ENCODE measurements at places on chromosomes 5 and 9.

DNA sequence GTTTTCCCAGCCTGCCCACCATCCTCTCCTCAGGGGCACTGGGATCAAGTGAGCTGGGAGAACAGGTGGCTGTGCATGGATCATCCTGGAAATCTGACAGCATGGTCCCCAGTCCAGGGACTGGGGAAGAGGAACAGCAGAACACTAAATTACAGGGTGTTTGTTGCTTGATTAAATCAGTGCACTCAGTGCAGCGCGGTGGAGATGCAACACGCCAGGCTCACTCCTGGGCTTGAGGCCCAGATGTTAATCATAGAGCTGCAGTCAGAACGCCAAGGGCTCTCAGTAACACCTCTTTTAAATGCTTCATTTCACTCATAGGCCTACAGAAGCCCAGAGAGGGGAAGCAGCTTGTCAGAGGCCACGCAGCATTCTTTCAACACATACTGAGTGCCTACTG is 14.2 kb upstream of the LARP1 start:
- no peak for DNase-seq

DNA sequence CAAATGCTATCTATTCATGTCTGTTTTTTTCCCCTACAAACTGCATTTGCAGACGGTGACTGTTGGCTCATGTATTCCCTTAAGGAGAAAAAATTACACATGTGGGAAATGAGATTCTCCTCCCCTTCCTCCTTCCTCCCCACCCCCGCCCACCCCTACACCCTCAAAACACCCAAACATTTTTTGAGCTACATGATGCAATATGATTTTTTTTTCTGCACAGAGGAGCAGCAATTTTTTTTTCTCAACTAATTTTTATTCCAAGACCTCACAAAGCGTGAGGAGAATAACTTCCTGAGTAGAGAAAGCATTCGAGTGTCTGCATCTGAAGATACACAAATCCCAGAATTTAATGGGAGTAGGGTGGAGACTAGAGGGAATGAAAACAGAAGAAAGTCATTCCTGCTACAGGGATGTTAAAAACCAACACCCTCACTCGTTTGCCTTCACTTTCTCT is 118.1 kb downstream of the PRDM6 start:
- no peak for DNase-seq

DNA sequence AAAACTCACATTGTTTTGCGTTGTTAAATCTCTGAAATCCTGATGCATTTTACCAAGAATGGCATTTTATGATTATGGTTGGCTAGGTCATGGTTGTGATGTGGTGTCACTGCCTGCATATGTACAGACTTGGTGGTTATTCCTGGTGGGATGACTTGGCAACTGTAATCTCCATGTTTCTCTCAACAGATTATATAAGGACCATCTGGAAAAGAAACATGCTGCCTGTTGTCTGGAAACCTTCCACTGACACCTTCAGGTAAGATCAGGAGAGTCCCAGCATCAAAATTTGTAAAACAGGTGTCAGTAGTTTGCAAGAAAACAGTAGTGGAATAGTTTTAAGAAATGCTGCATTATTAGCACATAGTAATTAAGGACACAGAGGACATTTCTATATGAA is 3.0 kb upstream of the ACER2 start:
- no peak for DNase-seq

- DNase-seq: no peak
Observed at GRCh38 chr5:77163453-77163852, 47.0 kb upstream of the PDE8B start.

GRCh38 chr9:133945977-133946753 is 46.0 kb downstream of the VAV2 start:
- no peak for DNase-seq

DNA sequence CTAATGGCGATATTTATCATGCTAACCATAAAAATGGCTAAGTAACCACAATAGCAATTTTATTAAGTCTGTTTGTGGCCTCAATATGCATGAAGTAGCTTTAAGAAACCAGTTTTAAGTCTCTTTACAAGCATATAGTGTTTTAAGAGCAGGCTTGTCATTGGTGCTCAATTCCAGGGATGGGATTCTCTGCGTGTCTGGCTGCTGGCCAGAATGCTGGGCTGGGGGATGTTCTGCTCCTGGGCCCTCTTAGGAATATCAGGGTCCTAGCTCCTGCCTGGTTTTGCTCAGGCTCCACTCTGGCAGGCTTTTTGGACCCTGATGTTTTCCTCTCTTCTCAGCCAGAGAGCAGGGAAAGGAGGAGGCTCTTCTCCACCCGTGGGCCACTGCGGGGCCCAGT is 127.2 kb downstream of the PDE8B start:
- DNase-seq: no peak

DNA sequence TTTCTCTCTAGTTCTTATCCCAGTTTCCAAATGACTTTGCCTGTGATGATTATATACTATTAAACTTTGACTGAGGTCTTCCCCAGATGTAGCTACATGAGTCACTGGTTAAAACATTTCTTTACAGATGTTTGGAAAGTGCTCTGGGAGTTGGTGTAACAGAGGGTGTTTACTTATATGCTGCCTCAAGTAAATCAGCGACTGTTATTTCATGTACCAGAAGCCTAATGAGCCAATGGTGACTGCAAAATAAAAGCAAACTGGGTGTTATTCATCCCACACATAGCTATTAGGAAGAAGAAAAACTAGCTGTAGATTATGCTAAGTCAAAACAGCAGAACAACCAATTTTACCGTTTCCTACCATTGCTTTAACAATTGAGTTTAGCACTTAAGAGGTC is 929.7 kb upstream of the SEMA6A start:
- DNase-seq: no peak

GRCh38 chr9:111431684-111432083 is 52.5 kb downstream of the ECPAS start:
- no peak for DNase-seq

GRCh38 chr5:139662617-139663016 is 14.5 kb downstream of the CXXC5 start:
- no peak for DNase-seq

DNA sequence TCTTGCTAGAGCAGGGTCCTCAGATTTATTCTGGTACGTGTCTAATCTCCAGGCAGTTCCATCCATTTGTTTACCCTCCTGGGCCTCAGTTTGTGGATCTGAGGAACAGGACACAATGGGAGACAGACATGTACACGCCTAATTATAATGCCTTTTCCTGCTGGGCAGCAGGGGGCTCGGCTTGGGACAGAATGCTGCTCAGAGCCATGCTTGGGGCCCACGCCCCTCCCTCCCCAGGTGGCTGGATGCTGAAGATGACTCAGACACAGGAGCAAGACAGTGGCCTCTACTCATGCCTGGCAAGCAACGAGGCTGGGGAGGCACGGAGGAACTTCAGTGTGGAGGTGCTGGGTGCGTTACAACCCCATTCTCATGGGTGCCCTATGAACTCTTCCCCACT is 72.7 kb upstream of the ASS1 start:
- DNase-seq: no peak

DNA sequence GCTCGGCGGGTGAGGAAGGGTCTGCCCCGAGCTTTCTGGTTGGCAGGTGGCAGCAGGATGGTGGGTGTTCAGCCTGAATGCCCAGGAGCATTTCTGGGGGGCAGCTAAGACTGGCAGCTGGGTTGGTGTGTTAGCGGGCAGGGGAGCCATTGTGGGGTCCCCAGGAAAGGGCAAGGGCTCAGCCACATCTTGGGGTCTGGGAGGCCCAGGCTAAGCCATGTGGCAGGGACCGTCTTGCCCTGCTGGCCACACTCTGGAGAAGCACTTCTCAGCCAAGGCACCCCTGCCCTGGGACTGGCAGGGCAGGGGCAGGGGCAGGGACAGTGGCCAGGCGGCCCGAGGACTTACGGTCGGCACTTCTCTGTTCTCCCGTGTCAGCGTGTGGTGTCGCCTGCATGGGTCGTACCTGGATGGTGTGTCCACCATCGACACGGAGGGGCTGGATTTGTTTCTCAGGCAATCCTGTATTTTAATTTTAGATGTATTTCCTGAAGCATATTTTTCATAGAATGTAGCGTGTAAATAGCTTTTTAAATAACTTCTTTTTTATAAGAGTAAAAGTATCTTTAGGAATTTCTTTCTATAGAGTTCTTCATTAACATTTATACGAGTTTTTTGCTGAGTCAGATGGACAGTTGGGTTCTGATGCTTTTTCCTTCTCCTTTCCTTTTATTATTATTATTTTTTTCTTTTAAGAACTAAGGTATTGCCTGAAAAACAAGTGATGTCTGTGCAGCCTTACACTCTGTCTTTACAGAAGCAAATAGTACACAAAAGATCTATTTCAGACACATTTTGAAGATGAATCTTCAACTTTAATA is 102.0 kb downstream of the PHF2 start:
- DNase-seq: no peak

DNA sequence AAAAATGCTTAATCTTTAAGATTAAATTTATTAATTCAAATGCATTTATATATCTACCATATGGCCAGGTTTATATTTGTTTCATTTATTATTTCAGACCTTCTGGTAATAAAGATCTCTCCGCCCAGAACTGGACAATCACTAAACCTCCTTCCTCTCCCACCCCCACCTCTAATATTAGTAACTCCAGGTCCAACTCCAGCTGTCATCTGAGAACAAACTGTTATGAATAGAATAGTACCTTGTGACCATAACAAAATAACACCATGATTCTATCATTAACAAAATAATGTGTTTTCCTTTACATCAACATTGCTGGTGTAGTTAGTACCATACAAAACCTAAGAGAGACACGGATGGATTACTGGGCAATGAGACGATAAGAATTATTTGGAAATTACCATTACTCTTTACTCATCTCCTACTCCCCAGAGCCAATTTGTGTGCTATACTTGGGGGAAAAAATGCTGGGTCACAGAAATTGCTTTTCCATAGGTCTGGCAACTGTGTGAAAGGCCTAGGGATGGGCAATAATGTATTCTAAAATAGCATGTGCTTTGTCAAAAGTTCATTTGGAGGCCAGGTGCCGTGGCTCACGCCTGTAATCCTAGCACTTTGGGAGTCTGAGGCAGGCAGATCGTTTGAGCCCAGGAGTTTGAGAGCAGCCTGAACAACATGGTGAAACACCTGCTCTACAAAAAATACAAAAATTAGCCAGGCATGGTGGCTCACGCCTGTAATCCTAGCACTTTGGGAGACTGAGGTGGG is 186.1 kb downstream of the ENC1 start:
- no peak for DNase-seq

DNA sequence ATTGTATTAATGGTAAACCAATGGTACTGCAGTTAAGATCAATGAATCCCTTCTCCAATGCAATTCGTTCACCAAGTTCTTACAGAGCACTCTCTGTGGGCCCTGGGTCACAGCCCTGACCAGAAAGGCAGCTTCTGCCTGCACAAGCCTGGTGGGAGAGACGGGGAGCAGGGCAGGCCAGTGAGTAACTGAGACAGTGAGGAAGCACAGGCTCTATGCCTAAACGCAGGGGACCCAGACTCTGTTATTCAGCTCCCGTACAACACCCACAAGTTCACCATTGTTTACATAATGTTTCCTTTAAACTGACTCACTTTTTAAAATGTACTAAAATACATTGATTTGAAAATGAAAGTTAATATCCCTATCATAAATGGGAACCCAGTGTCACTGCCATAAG is 40.5 kb upstream of the CTSL start:
- no peak for DNase-seq

DNA sequence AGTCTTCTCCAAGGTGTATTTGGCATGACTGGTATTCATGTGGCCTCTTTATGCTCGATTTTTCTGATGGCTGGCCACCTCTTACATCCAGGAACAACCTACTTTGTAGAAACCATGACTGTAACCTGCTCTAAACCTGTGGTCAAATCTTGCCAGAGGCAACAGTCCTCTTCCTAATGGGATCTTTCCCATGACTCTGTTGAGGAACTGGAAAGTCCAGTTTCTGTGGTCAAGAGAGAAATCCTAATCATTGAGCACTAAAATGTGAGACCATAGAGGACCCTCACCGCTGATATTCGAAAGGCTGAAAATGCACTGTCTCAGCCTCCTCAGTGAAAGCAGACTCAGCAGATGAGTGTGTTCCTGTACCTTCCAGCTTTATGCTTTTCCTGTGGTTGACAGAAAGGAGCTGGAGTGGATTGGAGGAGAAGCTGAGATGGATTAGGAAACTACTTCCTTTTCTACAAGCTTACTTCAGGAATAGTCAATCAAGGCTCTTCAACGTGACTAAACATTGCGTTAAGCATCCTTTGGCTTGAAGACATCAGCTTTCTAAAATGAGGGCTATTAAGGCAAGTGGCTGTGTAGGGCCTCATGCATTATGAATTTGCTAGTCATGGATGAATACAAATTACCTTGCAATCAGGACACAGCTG is 69.7 kb upstream of the DAPK1 start:
- DNase-seq: no peak

GRCh38 chr5:137604348-137605095 is 105.4 kb upstream of the SPOCK1 start:
- no peak for DNase-seq

- no peak for DNase-seq
Observed at GRCh38 chr9:27433631-27434325, 90.3 kb upstream of the IFNK start.

- no peak for DNase-seq
Observed at GRCh38 chr5:144467792-144468191, 297.1 kb downstream of the KCTD16 start.

GRCh38 chr9:133429214-133429613 is 7.0 kb downstream of the ADAMTS13 start:
- DNase-seq: no peak

GRCh38 chr5:111757355-111758283 is 625 bp upstream of the NREP start:
- DNase-seq: peak; percentile 58

DNA sequence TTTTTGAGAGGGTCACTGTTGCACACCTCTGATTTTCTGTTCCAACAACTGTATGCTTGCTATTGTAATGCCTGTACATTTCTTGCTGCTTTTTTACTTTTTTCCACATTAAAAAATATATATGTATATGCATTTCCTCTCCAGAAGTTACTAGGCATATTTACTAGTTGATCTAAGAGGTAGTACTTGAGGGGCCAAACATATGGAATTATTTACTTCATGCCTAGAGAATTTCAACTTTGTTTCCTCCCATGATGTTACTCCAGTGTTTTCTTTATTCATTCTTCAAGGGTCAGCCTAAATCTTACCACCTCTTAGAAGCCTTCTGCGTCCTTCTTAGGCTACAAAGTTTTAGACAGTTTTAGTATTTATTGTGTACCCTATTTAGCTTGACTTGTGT is 122.7 kb downstream of the NMUR2 start:
- no peak for DNase-seq

DNA sequence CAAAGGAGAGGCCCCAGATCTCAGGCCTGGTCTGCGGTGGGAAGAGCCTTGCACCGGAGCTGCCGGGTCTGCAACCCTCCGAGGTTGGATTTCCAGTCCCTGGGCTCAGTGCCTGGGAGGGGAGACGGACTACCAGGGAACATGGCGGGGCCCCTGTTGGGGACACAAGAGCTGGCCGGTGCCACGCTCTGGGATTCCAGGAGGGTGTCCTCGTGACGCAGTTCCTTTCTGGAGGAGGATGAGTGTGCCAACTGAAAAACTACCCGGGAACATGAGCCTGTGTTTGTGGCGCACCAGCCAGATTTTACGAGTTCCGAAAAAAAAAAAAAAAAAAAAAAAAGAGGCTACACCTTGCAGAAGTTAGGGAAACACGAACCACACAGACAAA is 9.0 kb downstream of the NRARP start:
- no peak for DNase-seq

GRCh38 chr9:135815830-135816650 is 91.3 kb downstream of the CAMSAP1 start:
- no peak for DNase-seq
